NCI-H2107 (cell line): ENCODE measurements at places on chromosomes 11 and 22.
A peak's percentile ranks its signal among the peaks of the same experiment; 100 is the strongest.

GRCh38 chr22:42716221-42716620 is 4.4 kb downstream of the A4GALT start:
- no peak for DNase-seq

DNA sequence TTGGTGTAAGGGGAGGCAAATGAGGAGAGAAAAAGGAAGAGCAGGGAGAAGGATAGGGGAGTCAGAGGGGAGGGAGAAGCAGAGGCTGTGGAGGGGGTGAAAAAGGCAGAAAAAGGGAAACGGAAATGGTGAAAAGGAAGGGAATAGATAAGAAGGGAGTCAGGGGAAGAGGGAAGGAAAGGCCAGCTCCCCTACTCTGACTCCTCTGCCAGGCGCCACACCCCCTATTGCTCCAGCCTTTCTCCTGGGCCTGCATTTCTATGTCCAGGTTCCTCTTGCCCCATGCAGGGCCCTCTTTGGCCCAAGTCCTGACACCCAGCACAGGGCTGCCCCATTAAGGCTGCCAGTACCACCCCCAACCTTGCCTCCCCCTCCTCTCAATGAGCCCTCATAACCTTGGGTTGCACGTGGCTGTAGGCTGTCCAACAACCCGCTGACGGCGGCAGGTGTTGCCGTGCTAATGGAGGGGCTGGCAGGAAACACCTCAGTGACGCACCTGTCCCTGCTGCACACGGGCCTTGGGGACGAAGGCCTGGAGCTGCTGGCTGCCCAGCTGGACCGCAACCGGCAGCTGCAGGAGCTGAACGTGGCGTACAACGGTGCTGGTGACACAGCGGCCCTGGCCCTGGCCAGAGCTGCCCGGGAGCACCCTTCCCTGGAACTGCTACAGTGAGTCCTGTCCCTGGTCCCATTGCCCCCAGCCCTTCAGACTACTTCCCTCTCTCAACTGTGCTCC is 3.4 kb upstream of the NHERF4 start:
- no peak for DNase-seq

DNA sequence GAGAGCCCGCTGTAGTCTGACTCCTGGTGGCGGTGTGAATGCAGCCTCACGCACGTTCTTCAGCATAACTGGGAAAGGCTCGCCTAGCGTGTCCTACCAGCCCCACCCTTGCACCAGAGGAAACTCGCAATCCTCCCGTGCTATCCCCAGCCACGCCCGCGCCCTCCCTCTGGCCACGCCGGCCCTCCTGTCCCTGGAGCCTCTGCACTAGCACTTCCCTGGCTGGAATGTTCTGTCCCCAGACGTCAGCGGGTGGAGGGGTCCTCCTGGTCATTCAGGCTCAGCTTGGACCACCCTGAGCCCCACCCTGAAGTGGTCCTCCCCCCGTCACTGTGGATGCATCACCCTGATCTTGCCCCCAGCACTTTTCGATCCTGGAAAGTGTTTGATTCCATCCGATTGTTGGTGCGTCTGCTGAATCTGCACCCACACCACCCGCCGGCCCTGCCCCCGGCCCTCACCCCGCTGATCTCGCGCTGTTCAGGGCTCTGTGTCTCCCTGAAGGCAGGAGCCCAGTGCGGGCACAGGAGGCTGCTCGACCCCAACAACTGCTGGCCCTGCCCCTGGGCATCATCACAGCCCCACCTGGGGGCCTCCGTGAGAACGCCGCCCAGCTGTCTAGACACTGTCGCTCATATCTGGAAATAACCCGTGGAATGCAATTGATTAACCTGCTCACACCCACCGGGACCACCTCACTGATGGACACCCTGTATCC is 437.0 kb downstream of the TBC1D22A start:
- DNase-seq: no peak

DNA sequence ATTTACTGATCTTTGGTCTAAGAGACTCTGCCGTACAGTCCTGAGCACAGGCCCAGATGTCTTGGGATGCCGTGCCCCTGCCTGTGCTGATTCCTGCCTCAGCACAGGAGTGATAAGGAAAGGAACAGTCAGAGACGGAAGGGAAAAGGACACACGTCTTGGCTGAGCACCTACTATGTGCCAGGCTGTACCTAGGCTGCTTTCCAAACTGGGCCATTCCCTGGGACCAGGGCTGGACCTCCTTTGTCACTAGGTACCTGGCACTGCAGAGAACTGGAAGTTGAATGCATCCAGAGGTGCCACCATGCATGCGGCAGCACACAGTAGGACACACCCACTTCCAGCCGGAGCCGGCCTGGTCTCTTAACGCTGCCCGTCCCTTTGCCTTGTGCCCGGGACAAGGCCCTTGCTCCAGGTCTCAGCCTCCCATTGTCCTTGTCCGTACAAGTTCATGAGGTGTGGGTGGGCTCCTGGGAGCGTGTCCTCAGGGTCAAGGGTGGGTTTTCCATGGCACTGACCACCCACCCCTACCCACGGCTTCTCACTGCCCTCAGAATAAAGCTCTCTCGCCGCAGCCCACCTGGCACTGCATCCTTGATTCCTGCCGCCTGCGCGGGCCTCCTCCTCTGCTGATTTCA is 1.1 kb upstream of the SSTR3 start:
- no peak for DNase-seq

- DNase-seq: no peak
Observed at GRCh38 chr11:69881467-69882269, 62.5 kb upstream of the FGF3 start.

DNA sequence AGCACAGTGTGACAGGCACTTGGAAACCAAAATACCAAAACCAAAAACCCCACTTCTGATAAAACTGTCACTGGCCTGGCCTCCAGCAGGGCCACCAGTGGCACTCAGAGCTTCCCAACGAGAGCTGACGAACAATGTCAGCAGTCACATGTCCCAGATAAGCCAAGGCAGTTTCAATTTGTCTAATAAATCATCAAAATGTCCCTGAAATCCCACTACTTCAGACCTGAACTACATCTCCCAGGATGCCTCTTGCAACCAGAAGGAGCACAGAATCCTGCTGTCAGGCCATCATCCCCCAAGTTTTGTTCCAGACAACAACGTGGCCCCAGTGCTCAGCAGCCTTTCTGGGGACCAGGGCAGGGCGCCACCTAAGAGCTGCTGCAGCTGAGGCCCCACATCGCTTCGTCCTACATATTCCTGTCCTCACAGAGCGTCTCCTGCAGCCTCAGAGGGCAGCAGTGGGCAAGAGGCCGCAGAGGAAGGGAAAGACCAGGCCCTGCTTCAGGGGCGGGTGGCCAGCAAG is 25.1 kb downstream of the LRFN4 start:
- DNase-seq: no peak

DNA sequence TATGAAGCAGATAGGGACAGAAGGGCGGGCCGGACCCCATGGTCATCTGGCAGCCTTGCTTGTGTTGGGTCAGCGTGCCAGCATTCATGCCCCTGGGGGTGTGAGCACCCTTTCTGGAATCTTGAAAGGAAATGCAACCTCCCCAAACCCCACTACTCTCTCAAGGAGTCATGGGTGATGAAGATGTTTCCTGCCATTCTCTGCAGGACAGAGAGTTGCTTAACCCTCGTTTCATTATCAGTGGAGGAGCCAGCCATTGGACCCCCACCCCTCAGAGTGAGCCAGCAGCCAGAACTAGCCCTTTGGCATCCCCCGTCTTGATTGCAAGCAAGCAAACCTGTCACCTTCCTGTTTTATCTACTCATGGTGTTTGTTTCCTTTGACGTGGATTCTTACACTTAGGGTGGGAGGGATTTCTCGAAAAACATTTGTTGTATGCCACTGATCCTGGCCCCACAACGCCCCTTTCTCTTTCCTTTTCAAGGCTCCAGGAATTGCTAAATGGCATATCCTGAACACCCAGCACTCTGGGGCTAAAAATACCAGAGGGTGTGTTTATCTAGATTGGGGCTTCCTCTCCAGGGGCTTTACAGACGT is 258.3 kb downstream of the ETS1 start:
- DNase-seq: no peak

GRCh38 chr11:65477149-65477965 is 21.5 kb upstream of the MALAT1 start:
- DNase-seq: peak; percentile 88

DNA sequence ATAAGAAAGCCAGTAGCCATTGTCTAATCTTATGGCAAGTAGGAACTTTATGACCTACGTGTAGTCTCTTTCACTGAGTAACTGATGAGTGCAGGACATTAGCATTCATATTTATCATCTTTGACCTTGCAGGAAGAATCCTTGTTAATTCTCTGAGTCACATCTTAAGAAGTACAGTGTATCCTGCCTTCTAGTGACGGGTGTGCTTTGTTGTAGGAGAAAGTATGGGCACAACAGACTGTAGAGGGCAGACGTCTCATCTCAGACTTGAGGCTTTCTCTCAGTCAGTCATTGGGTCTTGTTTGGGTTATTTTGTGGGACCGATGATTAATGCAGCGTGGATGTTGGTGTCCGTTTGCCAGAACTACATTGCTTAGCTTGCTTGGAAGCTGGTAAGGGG is 6.8 kb downstream of the RNF214 start:
- no peak for DNase-seq

GRCh38 chr11:14029440-14029839 is 66.9 kb downstream of the SPON1 start:
- DNase-seq: no peak

DNA sequence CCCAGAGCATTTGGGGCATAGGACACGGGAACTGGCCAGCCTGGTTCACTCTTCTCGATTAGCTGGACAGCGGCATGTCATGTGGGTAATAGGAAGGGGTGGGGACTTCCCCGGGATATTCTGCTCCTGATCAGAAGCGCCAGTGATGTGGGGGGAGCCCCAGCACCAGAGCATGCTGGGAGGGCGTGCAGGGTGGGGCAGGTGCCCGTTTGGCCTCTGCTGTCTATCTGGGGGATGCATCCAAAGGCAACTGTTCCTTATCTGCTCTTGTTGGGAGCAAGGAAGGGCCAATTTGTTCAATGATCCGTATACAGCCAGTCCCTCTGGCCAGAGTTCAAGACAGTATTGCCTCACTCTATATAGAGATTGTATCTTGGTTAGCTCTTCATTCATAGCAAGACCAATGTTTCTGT is 43.6 kb downstream of the PPARA start:
- no peak for DNase-seq

DNA sequence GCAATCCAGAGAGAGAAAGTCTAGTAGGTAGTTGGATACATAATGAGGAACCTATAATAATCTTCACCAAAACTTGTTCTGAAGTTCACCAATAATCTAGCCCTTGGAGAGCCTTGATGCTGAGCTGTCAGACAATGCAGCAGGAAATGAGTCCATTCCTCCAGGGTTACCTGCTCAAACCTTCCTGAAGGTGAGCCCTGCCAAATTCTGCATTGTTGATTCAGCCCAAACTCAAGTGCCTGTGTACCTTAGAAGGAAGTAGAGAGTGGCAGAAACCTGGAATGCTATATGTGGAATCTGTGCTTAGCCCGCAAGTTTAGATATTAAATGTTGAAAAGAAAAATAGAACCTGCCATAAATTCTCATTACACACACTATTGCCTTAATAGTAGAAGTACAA is 77.4 kb upstream of the SPON1 start:
- no peak for DNase-seq

GRCh38 chr11:6387811-6388599 is 2.3 kb upstream of the SMPD1 start:
- DNase-seq: no peak

DNA sequence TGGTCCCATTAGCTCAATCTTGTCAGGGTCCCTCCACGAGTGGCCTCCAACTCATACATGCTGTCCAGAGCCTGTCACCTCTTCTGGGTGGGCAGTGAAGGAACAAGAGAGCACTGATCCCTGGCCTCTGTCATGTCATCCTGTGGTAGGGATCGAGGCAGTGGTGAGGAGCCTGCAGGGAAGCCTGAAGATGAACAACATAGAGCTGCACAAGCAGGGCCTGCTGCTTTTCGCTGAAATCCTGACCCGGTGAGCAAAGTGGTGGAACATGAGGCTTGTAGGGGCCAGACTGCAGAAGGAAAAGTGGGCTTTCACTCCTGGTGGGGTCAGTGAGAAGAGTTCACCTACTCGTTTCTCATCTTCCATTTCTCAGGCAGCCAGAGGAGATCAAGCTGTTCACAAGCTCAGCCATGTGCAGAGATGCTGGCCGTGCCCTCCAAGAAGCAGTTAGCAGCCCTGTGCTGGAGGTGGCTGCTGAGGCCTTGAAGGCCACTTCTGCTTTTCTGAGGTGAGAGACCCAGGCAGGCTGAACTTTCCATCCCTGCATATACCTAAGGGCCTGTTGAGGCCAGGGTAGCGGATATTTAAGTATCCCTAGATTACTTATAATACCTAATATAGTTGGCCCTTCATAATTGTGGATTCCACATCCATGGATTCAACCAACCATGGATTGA is 32.9 kb downstream of the MEI1 start:
- DNase-seq: no peak

- DNase-seq: no peak
Observed at GRCh38 chr11:31706357-31706756, 104.8 kb downstream of the PAX6 start.

- no peak for DNase-seq
Observed at GRCh38 chr22:22802339-22802970, 85.2 kb upstream of the IGLL5 start.

DNA sequence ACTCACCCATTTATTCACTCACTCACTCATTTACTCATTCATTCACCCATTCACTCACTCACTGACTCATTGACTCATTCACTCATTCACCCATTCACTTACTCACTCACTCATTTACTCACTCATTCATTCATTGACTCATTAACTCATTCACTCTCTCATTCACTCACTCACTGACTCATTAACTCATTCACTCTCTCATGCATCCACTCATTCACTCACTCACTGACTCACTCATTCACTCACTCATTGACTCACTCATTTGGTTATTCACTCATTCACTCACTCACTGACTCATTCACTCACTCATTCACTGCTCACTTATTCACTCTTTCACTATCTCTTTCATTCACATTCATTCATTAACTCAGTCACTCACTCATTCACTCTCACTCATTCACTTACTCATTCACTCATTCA is 2.5 kb upstream of the MUC5AC start:
- DNase-seq: no peak

DNA sequence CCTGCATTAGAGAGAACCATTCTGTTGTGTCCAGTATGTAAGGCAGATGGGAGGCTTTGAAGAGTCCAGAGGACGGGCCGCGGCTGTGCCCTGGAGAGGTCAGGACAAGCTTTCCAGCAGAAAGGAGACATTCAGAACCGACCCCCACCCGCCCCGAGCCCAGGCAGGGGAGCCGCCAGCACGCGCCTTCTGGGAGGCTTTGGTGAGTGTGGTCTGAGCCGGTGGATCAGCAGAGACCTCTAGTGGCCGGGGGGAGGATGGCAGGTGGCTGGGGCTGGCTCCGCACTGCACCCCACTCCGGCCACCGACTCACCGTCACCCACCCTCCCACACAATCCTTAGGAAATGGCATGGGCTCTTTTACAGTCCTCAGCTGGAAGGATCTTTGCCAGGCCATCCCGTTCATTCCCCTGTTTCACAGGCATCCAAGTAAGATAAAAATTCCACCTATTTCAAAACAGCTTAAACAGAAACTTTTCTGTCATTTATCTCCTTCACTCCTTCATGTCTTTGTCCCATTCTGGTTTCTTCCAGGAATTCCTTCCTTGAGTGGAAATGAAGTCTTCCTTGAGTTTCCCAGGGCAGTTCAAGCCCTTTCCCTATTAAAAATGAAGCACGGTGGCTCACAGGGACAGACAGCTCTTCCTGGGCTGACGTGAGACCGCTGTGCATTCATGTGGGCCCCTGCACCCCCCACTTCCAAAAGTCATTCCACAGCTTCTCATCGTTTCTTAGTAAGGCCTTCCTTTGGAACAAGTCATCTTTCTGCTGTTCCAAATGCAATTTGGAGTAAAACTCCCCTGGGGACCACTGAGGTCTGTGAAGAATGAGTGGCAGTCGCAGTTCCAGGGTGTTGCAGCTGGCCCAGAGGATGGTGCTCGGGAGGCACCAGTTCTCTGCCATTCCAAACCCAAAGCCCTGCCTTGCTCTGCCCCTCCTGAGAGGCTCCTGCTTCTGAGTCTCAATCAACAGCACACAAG is 91.0 kb downstream of the FEZ1 start:
- no peak for DNase-seq
